Hematopoietic multipotent progenitor cell (in vitro differentiated cells): ENCODE measurements at places on chromosomes 4 and X. TPM values are rescaled to one million over a fixed set of nuclear protein-coding genes. Genes with fewer than 3 reads are reported as not detected.

DNA sequence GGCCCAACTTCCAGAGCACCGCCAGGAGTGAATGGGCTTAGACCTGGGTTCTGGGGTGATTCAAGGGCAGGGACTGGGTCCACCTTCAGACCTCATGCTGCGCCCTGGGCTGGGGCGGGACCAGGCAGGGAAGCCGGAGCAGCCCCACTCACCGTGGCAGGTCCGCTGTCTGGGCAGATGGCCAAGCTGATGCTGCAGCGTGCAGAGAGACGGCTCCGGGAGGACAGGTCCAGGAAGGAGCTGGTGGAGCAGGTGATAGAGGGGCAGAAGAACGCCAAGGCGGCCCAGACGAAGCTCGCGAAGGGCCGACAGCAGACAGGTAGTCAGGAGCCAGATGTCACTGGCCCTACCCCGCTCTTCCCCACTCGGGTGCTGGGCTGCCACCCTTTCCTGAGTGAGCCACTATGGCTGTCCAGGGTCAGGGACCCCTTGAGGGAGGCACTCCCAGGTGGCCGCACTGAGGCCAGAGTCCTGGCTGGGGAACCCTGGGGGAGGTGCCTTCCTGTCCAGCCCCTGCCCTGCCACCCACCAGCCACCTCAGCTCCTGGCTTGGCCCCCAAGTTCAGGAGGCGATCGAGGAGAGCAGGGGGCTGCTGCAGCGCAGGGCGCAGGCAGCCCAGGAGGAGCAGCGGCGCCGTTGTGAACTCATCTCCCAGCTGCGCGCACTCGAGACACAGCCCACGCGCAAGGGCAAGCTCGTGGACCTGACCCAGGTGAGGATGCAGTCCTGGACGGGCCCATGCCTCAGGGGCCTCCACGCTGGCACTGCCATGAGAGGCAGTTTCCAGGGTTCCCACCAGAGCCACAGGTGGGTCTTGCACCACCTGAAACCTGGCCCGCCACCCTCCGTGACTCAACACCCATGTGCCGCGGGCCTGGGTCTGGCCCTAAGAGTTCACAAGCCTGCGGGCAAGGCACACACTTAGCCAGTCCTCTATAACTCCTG, 10.1 kb upstream of the RNF4 start:
- DNase-seq = no peak

The SRPX2 gene
- not detected for total RNA-seq

- no peak for DNase-seq
Observed at GRCh38 chr4:69974631-69975030, 9.1 kb upstream of the CSN2 start.

The CCKAR gene
- not detected for total RNA-seq

The SPP1 gene
- total RNA-seq = 2.2 TPM

DNA sequence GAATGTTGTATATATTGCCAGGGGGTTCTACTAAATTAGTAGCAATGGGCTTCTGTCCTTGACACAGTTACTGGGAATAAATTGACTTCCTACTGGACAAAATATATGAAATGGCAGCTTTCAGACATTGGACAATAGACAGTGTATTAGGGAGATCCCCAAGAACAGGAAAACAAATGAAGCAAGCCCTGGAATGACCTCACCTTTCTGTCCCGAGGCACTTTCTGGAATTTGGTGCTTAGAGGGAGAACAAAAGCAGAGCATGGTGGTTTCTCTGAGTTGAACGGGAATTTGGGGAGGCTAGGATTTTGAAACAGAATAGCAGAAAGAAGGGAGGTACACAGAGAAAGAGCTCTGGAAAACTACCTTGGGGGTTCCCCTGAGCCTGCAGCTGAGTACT, 187.7 kb upstream of the MAGEB2 start:
- DNase-seq = no peak

The DCAF8L2 gene
- not detected for total RNA-seq

DNA sequence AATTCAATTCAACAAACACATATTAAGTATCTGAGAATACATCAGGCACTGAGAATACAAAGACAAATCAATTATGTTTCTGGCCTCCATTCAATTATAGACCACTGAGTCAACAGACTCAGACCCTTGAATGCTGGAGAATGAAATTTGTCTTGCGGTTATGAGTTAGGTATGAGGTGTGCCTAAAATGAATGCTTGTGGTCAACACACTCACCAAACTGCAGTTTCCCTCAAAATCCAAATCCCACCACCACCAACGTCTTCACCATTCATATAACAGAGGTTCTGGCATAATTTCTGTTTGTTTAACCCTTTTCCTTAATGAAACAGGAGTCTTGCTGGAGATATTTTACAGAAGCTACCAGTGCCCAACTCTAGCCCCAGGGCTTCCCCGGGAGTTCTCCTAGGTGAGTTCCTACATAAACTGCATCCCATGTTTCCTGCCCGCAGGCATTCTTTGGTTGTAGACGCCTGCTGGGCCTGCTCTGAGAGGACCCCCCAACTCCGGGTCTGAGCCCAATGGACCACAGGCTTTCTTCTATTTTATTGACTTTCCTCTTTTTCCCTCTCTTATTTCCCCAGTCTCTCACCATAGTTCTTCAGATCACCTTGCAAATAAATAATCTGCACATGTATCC, 119.2 kb downstream of the DDX53 start:
- DNase-seq = no peak

The P2RY4 gene
- total RNA-seq = 0.81 TPM
